ENCODE measurements at places on chromosomes 3 and 15.

- no peak for DNase-seq
Measured at GRCh38 chr15:53811530-53811929, 52.1 kb upstream of the WDR72 start.

DNA sequence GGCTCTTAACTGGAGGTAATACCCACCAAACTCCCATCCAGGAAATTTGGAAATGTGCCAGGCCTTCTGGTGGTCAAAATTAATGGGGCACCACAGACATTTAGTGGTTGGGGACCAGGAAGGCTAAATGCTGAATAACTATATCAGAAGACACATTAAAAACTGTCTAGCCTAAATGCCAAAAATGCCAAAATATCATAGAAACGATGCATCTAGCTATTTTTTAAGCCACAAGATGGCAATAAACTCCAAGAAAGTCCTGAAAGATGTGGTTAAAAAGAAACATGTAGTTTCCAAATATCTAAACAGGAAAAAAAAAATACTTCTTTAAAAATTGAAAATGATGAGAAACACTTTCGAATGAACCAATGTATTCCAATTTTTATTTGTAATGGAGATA lies 19.9 kb downstream of the CCDC14 start:
- no peak for DNase-seq

GRCh38 chr3:123085293-123085931 lies 18.6 kb downstream of the PDIA5 start:
- DNase-seq: no peak

GRCh38 chr15:73195166-73195565 lies 142.9 kb downstream of the NEO1 start:
- DNase-seq: no peak

DNA sequence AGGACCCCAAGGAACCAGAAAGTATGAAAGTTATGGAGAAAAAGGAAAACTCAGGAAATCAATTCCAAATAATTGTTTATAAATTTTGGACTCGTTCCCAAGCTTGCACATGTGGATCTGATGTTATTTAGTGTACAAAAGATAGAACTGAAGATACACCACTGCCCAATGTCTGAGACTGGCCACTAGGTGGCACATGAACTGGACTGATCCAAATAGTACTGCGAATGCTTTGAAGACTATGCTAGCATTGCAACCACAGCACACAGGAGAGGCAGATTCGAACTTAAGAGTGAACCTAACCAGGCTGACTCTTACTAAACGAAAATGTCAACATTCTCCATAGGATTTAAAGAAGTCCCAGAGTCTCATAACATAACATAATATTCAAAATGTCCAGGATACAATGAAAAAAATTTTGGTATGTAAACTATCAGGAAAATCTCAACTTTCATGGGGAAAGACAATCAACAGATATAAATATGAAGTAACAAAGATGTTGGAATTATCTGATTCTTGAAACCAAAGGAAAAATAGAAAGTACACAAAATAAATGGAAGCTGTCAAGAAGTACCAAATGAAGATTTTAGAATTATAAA lies 596.7 kb downstream of the FGF12 start:
- DNase-seq: no peak

- no peak for DNase-seq
Measured at GRCh38 chr3:143242101-143242500, 122.5 kb downstream of the CHST2 start.
